SK-N-SH treated with all-trans-retinoic acid at 6 μM for 48 hours (cell line): ENCODE measurements at places on chromosomes 7 and 10.

DNA sequence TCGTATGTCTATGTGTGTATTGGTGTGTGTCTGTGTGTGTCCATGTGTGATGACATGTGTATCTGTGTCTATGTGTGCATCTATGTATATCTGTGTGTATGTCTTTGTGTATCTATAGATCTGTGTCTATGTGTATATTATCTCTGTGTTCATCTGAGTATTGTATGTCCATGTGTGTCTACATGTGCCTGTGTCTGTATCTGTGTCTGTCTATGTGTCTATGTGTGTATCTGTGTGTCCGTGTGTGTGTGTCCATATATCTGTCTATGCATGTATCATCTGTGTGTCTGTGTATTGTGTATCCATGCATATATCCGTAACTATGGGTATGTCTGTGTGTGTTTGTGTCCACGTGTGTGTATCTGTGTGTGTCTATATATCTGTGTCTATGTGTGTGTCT lies 2.7 kb upstream of the FAM20C start:
- no peak for ATAC-seq

DNA sequence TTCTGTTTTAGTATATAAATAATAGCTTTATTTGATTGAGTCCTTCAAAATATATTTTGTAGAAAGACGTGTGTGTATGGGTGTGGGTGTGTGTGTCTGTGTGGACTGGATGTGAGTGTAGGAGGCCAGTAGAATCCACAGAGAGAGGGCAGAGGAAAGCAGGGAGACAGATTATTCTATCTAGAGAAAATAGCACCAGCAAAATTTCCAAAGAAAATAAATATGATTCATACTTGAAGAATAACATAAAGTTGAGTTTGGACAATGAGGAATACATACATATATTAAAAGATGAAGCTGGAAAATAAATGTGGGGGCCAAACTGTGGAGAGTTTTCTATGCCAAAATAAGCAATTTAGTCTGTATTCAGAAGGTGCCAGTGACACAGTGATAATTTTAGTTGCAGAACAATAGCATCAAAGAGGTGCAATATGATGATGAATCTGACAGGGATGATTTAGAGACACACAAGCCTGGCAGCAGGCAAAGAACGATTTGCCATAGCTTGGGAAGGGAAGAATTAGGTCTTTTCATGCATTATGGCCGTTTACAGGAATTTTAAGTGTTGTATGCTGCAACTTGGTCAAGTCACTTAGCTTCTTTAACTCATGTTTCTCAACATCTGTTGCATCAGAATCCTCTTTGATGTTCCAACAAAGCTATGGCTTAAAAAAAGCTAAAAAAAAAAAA lies 121.3 kb downstream of the SEMA3A start:
- peak; percentile 58 for ATAC-seq

DNA sequence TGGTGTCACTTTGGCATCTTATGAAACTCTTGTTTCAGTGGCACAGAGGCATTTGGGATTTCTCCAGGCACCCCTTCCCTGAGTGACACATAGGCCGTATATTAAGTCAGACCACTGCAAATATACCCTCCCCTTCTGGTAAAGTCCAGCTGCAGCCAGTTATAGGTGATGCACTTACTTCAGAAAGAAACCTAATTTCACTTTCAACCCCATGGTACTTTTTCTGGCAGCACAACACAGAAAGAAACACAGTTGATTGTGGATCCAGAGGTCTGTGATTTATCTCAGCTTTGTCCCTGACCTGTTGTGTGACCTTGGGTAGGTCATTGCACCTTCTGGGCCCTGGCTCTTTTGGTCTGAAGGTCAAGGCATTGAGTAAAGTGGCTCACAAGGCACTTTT lies 173.2 kb downstream of the BUB3 start:
- no peak for ATAC-seq

GRCh38 chr10:5412277-5412941 lies at the start of gene NET1:
Gene NET1, plus strand, starts transcription at chr10:5412557. Its CDS starts 136 bp downstream, at chr10:5412693.
- peak; percentile 99 for ATAC-seq

- no peak for ATAC-seq
Measured at GRCh38 chr10:235915-236314, 100.7 kb downstream of the ZMYND11 start.

GRCh38 chr7:77759294-77759889 lies 38.8 kb downstream of the TMEM60 start:
- ATAC-seq = peak; percentile 90

GRCh38 chr7:105906695-105907094 lies 30.3 kb upstream of the ATXN7L1 start:
- peak; percentile 72 for ATAC-seq

DNA sequence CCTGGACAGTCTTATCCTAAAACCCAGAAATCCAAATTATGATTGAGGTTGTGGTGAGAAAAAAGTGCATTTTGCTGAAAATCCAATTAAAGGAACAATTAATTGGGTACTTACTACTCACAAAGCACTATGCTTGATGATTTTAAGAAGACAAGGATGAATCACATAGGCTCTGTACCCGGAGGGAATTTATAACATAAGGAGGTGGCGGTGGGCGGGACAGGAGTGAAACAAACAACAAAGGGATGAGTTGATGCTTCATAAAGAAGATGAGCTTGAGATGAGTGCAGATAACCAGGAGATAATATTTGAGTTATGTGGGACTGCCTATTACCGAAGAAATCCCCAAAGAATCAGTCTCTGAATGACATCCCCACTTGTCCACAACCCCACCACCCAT lies 171.1 kb upstream of the FZD8 start:
- ATAC-seq = no peak

GRCh38 chr7:46215987-46216567 lies 295.0 kb upstream of the IGFBP3 start:
- no peak for ATAC-seq

- ATAC-seq = peak; percentile 60
Measured at GRCh38 chr10:34179280-34179679, 635.8 kb downstream of the PARD3 start.

DNA sequence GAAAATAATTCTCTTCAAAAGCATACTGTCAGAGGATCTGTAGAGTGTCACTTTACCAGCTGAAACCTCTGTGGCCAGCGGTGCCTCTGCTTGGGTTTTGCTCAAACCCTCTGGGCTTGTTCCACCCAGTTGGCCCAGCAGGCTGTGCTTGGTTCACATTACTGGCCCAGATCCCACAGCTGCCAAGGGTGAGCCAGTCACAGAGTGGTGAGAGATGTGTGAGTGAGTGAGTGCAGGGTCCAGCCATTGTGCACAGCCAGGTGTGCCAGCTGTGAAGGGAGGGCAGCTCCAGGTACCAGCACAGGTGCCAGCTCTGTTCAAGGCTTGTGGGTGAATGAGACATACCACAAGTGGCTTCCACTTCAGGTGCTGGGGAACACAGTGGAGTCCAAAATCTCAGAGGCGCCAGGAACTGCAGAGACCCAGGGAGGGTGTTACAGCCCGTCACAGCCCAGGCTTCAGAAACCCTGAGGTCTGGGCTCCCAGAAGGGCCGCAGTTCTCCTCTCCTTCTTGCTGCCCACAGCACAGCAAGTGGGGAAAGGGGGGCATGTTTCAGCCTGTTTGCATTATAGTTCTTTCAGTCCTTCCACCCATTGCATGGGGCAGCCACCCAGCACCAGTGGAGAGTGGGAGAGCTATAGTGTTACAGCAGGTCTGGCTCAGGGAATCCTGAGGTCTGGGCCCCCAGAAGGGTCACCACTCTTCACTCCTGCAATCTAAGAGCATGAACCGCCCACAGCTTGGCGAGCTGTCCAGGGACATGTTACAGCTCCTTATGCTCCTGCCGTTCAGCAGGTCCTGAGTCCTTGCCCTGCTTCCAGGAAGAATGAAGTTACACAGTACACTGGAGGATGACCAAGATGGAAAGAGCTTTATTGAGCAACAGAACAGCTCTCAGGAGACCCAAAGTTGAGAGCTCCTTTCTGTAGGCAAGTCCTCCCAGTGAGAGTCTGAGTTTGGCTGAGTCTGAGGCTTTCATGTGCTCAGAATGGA lies 931.7 kb upstream of the SORCS1 start:
- no peak for ATAC-seq
